Occipital lobe (tissue), 3 donors: ENCODE measurements at places on chromosomes 5 and 9.

GRCh38 chr5:142215915-142216681 is 107.5 kb downstream of the NDFIP1 start:
- no peak for DNase-seq

GRCh38 chr5:157038568-157039187 is 20.2 kb downstream of the HAVCR1 start:
- DNase-seq, result no peak

- no peak for DNase-seq
Measured at GRCh38 chr5:175444060-175444904, at the start of gene DRD1. TSS of gene DRD1 (minus strand) at chr5:175444182. CDS start at chr5:175443099, 1,083 bp downstream.

- no peak for DNase-seq
Measured at GRCh38 chr5:10539687-10539998, 24.2 kb upstream of the ANKRD33B start.

- DNase-seq, result peak; percentile 45
Measured at GRCh38 chr9:4838189-4838546, 45.4 kb downstream of the RCL1 start.

- no peak for DNase-seq
Measured at GRCh38 chr9:92611621-92612285, 58.2 kb downstream of the IPPK start.

- DNase-seq, result no peak
Measured at GRCh38 chr5:81393430-81393782, 528 bp downstream of the ACOT12 start.
